Hematopoietic multipotent progenitor cell treated with erythropoietin and hydrocortisone succinate and interleukin-3 and kit ligand, for 6 days (in vitro differentiated cells): ENCODE measurements at places on chromosomes 7 and 10.

DNA sequence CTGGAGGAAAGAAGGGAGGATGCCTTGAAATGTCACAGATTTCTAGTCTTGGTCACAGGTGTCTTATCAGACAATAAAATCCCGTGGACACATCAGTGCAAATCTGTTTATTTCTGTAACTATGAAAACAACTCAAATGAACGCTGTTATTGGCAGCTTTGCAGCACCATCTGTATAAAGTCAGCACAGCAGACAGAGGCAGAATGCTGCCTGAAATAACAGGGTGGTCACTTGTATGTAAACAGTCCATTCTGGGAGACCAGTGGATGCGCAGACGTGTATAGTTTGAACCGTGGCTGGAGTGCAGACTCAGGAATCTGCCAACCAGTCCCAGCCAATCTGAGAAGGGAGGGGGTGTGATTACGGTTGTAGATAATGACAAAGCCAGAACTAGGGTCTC is 54.8 kb downstream of the SEC23IP start:
- no peak for DNase-seq

DNA sequence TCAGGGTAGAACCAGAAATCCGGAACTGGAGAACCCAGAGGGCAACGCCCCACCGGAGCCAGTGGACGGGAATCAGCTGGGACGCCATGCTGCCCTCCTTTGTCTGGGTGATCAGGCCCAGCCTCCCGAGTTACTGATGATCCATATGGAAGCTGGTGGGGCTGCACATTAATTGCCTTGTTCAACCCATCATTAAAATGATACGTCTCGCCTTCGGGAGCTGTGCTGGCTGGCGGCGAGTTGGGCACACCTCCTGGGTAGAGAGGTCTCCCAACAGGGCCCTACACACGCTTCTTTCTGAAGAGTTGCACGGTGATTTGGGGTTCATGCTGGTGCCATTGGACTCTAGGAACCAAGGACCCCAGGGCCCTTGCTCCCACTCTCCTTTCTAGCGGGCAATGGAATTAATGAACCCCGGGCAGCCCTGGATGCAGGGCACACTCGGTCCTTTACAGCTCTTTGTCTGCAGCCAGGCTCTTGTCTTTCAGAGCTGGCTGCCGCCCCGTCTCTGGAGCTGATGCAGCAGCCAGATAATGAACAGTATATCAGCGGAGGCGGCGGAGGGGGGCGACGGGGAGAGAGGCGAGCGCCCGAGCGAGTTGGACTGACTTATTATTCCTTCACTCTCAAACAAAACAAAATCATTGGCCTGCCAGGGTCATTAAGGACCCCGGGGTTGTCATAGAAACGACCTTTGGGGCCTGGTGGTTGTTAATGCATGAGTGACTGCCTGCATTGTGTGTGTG is 412.2 kb upstream of the ZMIZ1 start:
- DNase-seq = no peak

- DNase-seq = no peak
Observed at GRCh38 chr10:31660300-31660699, 268.3 kb downstream of the ARHGAP12 start.

DNA sequence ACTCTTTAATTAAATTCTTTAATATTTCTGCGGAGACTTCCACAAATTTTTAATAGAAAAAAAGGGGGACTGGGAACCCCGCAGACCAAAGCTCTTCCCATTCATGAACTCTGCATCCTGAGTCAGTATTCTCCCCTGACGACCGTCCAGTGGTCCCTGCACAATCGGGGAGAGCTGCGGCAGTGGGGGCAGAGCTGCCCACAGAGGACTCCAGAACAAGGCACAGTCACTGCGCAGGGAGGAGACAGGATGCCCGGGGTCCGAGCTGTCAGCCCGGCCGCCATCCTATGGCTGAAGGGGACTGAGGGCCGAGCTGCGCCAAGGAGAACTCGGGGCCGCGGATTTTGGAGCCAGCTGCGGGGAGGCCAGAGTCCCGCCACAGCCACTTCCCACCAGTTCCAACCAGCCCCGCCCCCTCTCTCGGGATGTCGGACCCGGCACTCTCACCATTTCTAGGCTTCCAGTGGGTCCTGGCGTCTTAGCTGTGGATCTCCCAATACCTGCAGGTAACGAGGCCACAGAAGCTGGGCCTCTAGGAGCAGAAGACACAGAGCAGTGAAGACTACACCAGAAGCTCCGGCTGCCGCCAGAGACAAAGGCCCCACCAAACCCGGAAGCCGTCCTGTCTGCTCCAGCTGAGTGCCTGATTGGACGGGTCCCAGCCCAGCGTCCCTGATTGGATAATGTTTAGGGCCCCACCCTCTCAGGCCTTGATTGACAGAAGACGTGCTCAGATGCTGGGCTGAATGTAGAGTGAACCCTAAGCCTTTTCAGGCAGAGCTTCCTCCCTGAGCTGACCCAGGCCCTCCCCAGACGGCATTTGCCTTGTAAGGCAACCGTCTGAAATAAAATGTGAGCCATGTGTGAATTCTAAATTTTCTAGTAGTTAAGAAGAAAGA is at the start of gene ERV3-1:
Gene ERV3-1 (minus strand): TSS at position 594 of the 899 bp plus-strand sequence. CDS start 13,661 bp downstream, outside the sequence.
- DNase-seq = peak; percentile 99

GRCh38 chr7:100546129-100546925 is 7.3 kb downstream of the AGFG2 start:
- no peak for DNase-seq

DNA sequence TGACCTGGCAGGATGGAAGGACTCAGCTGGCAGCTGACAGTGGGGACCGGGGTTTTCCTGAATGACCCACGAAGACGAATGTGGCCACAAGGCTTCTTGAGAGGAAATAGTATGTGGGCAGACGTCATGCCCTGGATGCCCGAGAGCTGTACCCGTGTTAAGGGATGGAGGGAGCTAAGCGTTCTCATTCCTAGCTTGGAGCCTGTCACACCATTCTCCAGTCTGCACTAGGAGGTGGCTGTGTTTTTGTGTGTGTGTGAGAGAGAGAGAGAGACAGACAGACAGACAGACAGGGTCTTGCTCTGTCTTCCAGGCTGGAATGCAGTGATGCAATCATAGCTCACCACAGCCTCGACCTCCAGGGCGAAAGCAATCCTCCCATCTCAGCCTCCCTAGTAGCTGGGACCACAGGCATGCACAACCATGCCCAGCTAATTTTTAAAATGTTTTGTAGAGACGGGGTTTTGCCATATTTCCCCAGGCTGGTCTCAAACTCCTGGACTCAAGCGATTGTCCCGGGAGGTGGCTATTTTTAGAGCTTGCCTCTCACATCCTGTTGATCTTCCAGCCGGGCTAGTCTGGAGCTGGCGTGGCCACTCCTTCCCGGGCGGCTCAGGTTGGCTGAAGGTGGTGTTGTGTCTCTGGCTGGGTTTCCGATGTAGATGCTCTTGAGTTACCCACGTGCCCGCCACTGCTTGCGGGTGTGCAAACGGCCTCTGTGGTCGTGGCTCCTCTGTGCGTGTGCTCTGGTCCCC is 2.1 kb downstream of the AMZ1 start:
- DNase-seq = no peak

DNA sequence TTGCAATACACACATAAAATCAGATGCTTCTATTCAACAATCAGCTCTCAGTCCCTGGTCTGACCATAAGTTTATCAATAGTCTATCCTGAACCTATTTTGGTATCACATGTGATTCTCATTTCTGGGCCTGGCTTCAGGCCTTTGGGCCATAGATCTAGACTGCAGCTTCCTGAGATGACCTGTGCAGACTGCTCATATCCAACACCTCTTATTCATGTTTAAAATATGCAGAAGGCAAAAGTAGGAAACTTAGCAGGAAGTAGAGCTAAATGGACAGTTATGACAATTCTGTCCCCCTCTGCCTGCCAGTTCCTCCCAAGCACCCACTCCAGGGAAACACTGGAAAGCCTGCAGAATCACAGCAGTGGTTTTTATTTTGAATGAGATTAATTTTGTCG is 53.3 kb downstream of the C7orf25 start:
- DNase-seq = no peak

- no peak for DNase-seq
Observed at GRCh38 chr7:89259085-89259484, 463.5 kb upstream of the TEX47 start.

DNA sequence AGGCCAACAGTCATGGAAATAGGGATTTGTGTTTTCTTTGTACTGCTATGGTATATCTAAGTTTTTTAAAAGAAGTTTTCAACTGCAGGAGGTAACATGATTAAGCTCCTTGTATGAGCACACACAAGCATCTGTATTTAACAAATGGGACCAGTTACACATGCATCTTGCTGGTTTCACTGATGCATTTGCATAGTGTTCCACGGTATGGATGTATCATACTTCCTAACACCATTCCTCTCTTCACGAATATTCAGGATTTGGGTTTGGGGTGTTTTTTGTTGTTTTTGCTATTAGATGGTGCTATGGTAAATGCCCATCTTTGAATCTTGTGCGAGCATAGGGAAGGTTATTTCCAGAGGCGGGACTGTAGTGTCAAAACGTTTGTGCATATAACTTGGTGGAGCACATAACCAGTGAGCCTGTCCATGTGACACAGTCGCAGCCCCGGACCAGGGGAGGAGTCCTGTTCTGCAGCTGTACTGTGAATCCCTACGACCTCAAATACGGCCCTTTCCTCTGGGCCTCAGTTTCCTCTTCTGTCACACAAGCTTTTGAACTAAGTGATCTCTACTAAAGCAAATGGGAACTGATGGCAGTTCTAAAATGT is 1.9 kb downstream of the H2BK1 start:
- no peak for DNase-seq

GRCh38 chr7:137715121-137715520 is 131.7 kb downstream of the DGKI start:
- no peak for DNase-seq

- peak; percentile 52 for DNase-seq
Observed at GRCh38 chr7:1669064-1669951, 769 bp upstream of the ELFN1 start.

GRCh38 chr7:14598978-14599377 is 303.6 kb downstream of the DGKB start:
- no peak for DNase-seq

GRCh38 chr7:18762189-18762588 is 266.6 kb downstream of the HDAC9 start:
- no peak for DNase-seq

- no peak for DNase-seq
Observed at GRCh38 chr7:106423821-106424475, 139.2 kb upstream of the NAMPT start.

- DNase-seq = no peak
Observed at GRCh38 chr10:70357565-70357964, 24.9 kb downstream of the LRRC20 start.

DNA sequence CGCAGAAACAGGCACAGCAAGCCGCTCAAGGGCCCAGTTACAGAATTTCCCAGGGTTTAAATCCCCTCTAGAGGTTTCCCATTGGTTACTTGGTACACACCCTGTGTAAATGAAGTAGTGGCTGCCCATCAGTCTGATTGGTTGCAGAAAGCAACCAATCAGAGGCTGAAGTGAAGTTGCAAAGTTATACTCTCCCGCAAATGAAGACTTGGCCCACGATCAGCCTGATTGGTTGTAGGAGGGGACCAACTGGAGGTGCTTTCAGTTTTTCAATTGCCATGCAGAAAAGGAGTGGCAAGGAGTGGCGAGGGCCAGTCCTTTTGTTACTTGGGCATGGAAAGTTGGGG is 909.2 kb upstream of the AUTS2 start:
- DNase-seq = no peak

DNA sequence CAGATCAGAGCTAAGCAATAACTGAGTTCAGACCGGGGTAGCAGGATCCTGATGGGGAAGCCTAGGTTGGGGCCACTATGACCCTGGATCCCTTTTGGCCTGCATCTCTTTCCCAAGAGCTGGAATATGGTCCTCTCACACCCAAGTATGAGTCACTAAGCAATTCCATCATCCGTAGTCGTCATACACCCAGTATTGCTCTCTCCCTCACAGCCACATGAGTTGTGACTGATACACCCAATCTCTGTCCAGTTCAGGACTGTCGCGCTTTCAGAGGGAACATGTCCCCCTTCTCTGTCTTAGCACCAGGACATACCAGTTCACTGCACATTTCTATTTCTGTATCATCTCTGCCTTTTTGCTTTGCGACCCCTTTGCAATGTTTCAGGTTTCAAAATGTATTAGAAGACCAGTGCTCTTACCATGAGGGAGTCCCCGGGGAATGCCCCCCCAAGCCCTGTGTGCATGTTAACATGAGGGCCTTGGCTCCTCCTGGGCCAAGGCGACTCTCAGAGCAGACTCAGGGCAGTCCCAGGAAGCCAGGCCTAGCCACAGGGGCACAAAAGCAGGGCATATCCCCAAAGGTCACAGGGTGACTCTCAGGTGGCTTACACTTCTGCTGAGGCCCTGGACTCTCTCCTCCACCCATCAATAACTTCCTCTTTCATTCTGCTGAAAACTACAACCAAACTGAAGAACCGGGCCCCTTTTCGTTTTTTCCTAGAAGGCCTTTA is 75.3 kb upstream of the SAMD8 start:
- no peak for DNase-seq

DNA sequence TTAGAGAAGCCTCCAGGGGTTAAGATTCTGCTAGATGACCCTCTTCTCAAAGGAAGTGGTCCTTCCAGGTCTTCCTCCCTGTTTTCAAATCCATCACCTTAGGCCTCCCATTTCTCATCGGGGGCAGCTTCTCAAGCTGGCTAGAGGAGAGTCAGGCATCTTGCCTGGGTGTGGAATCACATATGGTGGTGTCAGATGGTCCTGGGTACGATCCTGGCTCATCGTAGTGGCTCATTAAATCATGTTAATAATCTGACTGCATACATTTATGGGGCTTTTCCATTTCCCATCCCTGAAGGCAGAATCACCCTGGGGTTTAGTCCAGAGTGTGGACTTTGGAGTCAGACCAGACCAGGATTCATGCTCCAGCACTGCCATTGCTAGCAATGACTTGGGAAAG is 132.6 kb downstream of the RPS24 start:
- no peak for DNase-seq

DNA sequence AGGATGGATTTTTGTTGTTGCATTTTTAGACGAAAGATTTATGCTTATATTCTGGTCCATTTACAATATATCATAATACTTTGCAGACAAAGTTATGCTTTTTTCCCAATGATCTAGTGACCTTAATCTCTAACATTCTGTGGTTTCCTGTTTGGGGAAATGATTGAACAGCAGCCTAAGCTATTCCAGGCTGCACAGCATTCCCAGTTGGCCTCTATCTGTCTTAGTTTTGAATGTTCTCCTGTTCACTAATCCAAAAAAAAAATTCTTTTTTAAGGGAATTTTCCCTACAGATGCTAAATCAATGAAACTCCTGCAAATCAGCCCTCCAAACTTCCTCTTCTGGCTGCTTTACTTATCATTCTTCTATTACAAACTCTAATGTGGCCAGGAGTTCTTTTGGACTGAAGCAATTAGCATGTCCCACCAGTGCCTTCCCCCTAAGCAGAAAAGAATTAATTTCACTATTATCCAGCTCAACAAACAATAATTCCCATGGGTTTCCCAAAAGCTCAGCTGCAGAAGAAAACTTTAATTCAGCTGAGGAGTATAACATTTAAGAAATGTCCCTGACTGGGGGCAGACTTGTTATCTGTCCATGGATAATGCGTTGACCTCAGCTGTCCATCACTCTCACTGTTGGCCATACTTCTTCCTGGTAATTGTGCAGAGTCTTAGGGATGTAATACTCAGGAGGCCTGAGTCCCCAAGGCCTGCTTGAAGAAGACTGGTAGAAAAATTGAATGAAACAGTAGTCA is 81.9 kb upstream of the TRIL start:
- DNase-seq = no peak

- no peak for DNase-seq
Observed at GRCh38 chr7:46489106-46489505, 568.0 kb upstream of the IGFBP3 start.
